ENCODE measurements at places on chromosomes 4 and X. TPM values are rescaled to one million over a fixed set of nuclear protein-coding genes. Genes with fewer than 3 reads are reported as not detected.

Gene CLDN2
- not detected for total RNA-seq

GRCh38 chr4:177229331-177229730 lies 80.3 kb upstream of the NEIL3 start:
- DNase-seq, result no peak

DNA sequence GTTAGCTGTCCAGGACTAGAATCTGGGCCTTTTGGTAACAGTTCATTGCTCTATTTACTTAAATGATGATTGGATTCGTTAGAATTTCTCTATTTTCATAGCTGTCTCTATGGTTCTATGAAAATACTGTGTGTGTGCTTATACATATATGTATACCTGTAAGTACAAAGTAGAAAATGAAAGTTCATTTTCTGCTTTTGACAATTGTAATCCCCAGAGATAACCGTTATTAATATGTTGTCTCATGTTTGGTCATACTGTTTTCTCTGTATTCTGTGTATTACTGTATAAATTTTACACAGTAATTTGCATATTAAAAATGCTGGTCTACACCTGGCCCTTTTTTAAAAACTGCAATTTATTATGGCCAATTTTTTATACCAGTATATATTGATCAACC lies 55.4 kb downstream of the CLCN3 start:
- no peak for DNase-seq

DNA sequence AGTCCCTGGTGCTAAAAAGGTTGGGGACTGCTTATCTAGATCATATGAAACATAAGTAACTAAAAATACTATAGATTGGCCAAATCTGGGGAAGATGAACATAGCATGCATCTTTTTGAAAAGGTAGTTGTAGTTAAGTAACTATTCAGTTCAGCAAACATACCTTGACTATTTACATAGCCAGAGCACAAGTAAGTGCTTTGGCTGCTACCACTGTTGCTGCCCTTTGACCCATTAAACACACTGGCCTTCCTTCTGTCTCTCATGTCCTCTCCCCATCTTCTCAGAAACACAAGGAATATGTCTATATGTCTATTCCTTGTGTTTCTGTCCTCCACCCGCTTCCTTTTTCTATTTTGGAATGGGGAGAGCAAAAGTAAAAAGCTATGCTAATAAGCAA lies 87.9 kb upstream of the SPRY1 start:
- no peak for DNase-seq

Gene SULT1B1
- total RNA-seq, result 1.1 TPM

GRCh38 chr4:64727960-64728359 lies 318.7 kb upstream of the TECRL start:
- no peak for DNase-seq

Gene HAND2
- 0.21 TPM for total RNA-seq

- no peak for DNase-seq
These were observed 758.6 kb downstream of the PDHA2 start for GRCh38 chr4:96598465-96598864.
